ENCODE measurements at places on chromosomes 5 and 9.

- peaks cover 20% of the 10 kb centered on the region for H3K4me1 ChIP-seq
- DNase-seq: no peak
- no peak overlapping the region for H3K27ac ChIP-seq
- H3K27me3 ChIP-seq: no peaks in the 10 kb centered on the region
Observed at GRCh38 chr5:112906637-112907036, 15.4 kb downstream of the REEP5 start.

DNA sequence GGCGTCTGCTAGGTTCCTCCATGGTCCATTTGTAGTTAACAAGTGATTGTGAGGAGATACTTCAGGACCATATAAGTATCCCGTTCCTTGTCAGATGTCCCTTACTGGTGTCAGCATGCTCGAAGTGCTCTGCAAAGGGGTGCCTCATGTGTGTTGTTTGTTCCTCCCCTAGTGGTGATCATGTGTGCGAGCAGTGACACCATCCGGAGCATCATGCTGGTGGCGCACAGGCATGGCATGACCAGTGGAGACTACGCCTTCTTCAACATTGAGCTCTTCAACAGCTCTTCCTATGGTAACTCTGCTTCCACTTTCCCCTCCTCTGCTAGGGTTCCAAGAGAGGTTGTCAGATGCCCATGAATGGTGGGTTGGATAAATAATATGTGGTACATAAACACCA lies 13.4 kb downstream of the NPR3 start:
- DNase-seq: no peak
- H3K36me3 ChIP-seq: no peaks in the 10 kb centered on the region
- no peak overlapping the region for H3K27ac ChIP-seq
- peaks cover 10% of the 10 kb centered on the region for H3K27me3 ChIP-seq
- H3K4me1 ChIP-seq: peaks cover 7% of the 10 kb centered on the region
- H3K4me3 ChIP-seq: no peak overlapping the region

- no peaks in the 10 kb centered on the region for H3K27me3 ChIP-seq
- no peaks in the 10 kb centered on the region for H3K36me3 ChIP-seq
- no peak overlapping the region for H3K4me3 ChIP-seq
- no peak for DNase-seq
- peaks cover 5% of the 10 kb centered on the region for H3K4me1 ChIP-seq
Observed at GRCh38 chr5:168676501-168676900, 97.3 kb upstream of the PANK3 start.

GRCh38 chr5:97183930-97184213 lies 825 bp upstream of the RIOK2 start:
- H3K27ac ChIP-seq: peak overlapping the region; percentile 100
- no peaks in the 10 kb centered on the region for H3K27me3 ChIP-seq
- H3K36me3 ChIP-seq: peaks cover 44% of the 10 kb centered on the region
- peak overlapping the region; percentile 97 for H3K4me3 ChIP-seq

GRCh38 chr5:59036274-59036961 lies 453.5 kb downstream of the RAB3C start:
- H3K4me1 ChIP-seq: peaks cover 58% of the 10 kb centered on the region
- H3K36me3 ChIP-seq: peaks cover 59% of the 10 kb centered on the region
- no peaks in the 10 kb centered on the region for H3K27me3 ChIP-seq
- peak overlapping the region; percentile 96 for H3K27ac ChIP-seq

All from activated T-cell treated with anti-CD3 and anti-CD28 coated beads, Interleukin-2, amount 50 U/mL, for 24 hours (primary cell).